Activated CD4-positive, alpha-beta T cell treated with anti-CD3 and anti-CD28 coated beads for 36 hours (primary cell): ENCODE measurements at places on chromosomes 7 and 10. TPM values are rescaled to one million over a fixed set of nuclear protein-coding genes. Genes with fewer than 3 reads are reported as not detected.

DNA sequence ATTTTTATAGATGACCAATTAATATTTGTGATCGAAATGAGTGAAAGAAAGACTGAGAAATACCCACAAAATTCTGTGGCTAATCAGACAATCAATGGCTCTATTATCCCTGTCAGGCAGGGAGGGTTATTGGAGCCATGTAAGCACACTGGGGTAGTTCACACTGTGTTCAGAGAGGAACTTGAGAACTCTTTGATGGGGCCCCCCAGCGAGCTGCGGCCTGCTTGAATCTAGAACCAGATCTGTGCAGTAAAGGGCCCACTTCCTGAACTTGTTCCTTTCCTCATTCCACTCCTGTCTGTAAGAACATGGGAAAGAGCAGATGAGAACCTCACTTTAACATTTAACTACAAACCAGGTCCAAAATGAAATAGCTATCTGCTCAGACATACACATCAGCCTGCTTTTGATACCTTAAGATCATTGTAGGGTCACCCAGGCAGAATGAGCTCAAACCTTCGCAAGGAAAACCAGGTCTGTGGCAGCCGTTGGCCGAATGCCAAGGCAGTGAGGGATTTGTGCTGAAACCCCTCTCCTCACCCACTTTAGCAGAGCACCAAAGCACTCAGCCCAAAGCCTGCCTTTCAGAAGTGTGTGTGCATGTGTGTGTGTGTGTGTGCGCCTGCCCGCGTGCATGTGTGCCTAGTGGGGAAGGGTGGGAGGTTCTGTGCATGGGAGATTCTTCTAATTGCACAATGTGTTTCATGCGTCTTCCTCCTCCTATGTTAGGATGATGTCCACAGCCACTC lies 365.6 kb upstream of the MGMT start:
- peaks cover 24% of the 10 kb centered on the region for H3K4me1 ChIP-seq
- H3K27me3 ChIP-seq = no peaks in the 10 kb centered on the region
- H3K36me3 ChIP-seq = no peaks in the 10 kb centered on the region
- no peak overlapping the region for H3K27ac ChIP-seq
- no peak overlapping the region for H3K4me3 ChIP-seq
- DNase-seq = peak; percentile 7

- no peak overlapping the region for H3K4me3 ChIP-seq
- H3K4me1 ChIP-seq = peaks cover 21% of the 10 kb centered on the region
- H3K27me3 ChIP-seq = no peaks in the 10 kb centered on the region
- no peak for DNase-seq
- no peak overlapping the region for H3K27ac ChIP-seq
Observed at GRCh38 chr10:60677531-60678129, 100.6 kb upstream of the CDK1 start.

GRCh38 chr7:145732521-145732920 lies 384.1 kb upstream of the CNTNAP2 start:
- DNase-seq = no peak
- no peaks in the 10 kb centered on the region for H3K27me3 ChIP-seq
- no peaks in the 10 kb centered on the region for H3K4me1 ChIP-seq
- H3K4me3 ChIP-seq = no peak overlapping the region
- no peak overlapping the region for H3K27ac ChIP-seq

GRCh38 chr7:102285540-102286236 lies 980 bp upstream of the SH2B2 start:
- no peak overlapping the region for H3K27ac ChIP-seq
- H3K36me3 ChIP-seq = no peaks in the 10 kb centered on the region
- no peak for DNase-seq

DNA sequence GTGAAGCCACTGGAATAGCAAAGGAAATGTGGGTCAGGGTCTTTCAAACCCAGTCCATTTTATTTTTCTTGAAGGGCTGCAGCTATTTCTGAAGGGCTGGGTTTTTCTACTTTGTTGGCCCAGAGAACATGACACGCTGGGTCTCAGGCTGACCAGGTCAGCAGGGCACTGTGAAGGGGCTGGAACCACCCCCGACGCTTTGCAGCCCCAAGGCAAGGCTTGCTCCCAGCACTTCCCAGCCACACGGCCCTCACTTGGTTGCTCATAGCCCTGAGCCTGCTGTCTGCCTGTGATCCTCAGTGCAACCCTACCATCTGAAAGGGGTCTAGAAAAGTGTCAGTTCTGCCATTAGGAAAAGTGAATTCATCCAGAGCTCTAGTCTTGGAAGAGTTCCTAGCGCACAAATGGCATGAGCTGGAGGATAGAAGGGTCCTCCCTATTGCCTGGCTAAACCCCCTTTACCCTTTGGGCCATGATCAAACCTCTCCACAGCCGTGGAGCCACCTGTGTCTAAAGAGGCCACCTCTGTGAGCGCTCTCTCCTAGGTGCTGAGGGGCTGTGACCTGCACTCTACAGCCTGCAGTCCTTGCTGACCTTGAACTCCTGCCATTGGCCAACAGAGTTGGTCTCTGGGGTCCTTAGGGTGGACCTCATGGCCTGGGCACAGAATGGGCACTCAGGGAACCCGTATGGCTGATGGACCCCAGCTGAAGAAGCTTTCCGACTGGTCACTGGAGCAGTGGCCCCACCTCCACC lies 132.0 kb downstream of the RGS10 start:
- no peaks in the 10 kb centered on the region for H3K4me1 ChIP-seq
- DNase-seq = no peak
- no peak overlapping the region for H3K4me3 ChIP-seq
- H3K27ac ChIP-seq = no peak overlapping the region
- H3K27me3 ChIP-seq = no peaks in the 10 kb centered on the region
- peaks cover 2% of the 10 kb centered on the region for H3K36me3 ChIP-seq

GRCh38 chr10:105473170-105473569 lies 832.1 kb downstream of the SORCS3 start:
- no peaks in the 10 kb centered on the region for H3K27me3 ChIP-seq
- H3K4me1 ChIP-seq = no peaks in the 10 kb centered on the region
- DNase-seq = no peak
- no peak overlapping the region for H3K4me3 ChIP-seq
- H3K27ac ChIP-seq = no peak overlapping the region
- H3K36me3 ChIP-seq = no peaks in the 10 kb centered on the region

DNA sequence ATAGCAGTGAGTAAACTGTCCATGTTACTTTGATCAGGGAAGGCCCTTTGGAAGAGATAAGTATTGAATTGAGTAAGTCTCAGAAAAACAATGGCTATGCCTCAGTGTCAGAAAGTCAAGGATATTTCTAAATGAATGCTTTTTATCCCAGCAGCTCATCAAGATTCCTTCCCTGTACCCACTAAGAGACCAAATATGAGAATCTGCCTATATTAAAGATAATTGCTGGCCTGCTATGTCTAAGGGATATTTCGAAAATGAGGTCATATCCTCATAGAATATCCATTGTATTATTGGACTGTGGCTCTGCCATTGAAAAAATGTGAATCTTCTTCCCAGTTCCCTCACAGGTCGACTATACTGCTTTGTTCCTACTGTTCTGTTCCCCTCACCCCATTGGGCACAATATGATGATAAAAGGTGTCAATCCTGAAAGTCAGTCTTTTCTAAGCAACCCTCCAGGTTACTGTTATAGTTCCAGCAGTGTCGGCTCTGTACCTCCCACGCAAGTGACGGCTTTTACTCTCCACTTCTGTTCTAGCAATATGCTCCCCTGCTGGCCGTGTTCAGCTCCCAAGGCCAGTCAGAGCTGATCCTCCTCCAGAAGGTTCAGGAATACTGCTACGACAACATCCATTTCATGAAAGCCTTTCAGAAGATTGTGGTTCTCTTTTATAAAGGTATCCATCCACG lies 51.7 kb downstream of the BZW2 start:
- H3K27me3 ChIP-seq = no peaks in the 10 kb centered on the region
- DNase-seq = no peak
- peaks cover 3% of the 10 kb centered on the region for H3K4me1 ChIP-seq
- H3K27ac ChIP-seq = no peak overlapping the region

DNA sequence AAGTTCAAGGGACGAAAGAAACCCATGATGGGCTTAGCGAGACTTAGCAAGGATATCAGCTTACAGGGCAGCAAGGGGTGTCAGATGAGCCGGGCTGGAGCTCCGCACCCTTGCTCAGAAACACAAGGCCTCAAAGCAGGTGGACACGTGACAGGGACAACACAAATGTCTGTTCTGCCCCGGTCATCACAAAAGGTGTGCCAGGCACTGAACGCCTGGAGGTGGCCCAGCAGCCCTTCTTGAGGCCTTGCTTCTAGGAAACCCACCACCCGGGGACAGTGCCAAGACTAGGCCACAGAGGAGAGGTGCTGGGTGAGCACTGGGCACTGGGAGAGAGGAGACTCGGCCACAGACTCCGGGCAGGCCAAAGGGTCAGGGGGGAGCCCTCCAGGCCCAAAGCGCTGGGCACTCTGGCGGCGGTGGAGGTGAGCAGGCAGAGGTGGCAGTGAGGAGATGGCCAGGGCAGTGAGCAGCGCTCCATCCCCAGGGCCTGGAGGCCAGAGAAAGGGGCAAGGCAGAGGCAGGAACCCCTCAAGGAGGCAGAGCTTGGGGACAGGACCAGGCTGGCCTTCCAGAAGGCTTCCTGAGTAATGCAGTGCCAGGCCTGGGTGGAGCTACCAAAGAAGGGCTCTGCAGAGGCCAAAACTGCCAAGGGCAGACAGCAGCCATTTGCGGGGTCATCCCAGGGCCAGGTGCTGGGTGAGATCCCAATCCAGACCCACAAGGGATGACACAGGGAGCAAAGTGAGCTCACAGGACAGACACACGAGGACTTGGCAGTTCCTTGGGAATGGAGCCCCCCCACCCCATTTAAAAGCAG lies 22.7 kb downstream of the EBF3 start:
- no peaks in the 10 kb centered on the region for H3K4me1 ChIP-seq
- no peaks in the 10 kb centered on the region for H3K36me3 ChIP-seq
- DNase-seq = no peak
- peaks cover 3% of the 10 kb centered on the region for H3K27me3 ChIP-seq

GRCh38 chr10:35639728-35640401 lies 2.2 kb downstream of the FZD8 start:
- no peaks in the 10 kb centered on the region for H3K36me3 ChIP-seq
- peaks cover 49% of the 10 kb centered on the region for H3K27me3 ChIP-seq
- peak; percentile 33 for DNase-seq
- H3K4me1 ChIP-seq = peaks cover 20% of the 10 kb centered on the region

GRCh38 chr7:106082087-106082854 lies 29.8 kb downstream of the SYPL1 start:
- H3K4me3 ChIP-seq = no peak overlapping the region
- peaks cover 17% of the 10 kb centered on the region for H3K4me1 ChIP-seq
- no peak for DNase-seq
- no peak overlapping the region for H3K27ac ChIP-seq

GRCh38 chr7:124420367-124420766 lies 345.2 kb downstream of the GPR37 start:
- no peaks in the 10 kb centered on the region for H3K36me3 ChIP-seq
- DNase-seq = no peak
- no peak overlapping the region for H3K4me3 ChIP-seq
- H3K4me1 ChIP-seq = no peaks in the 10 kb centered on the region
- no peak overlapping the region for H3K27ac ChIP-seq
- H3K27me3 ChIP-seq = no peaks in the 10 kb centered on the region

DNA sequence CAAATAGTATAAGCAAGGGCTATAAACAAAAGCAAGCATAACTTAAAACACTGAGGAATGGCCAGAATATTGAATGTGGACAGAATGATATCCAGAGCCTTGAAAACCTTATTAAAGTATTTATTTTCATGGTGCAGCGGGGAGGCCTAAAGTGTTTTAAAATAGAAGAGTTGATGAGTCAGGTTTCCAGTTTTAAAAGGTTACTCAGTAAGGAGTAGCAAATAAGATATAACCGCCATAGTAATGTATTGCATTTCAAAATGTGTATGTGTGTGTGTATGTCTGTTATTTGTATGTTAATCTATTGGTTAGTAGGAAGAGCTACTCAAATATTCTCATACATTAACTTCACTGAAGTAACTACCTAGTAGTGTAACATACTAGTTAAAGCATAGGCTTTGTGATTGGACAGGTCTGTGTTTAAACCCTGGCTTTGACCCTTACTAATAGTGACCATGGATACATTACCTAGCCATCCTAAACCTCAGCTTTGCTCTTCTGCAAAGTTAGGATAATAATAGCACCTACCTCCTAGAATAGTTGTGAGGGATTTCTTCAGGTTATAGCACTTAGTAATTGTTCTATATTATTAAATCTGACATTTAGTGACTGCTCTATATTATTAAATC lies 16.9 kb downstream of the CUTC start:
- peaks cover 52% of the 10 kb centered on the region for H3K36me3 ChIP-seq
- H3K4me3 ChIP-seq = no peak overlapping the region
- peaks cover 2% of the 10 kb centered on the region for H3K4me1 ChIP-seq
- H3K27ac ChIP-seq = no peak overlapping the region
- DNase-seq = no peak

- no peak overlapping the region for H3K4me3 ChIP-seq
- peaks cover 5% of the 10 kb centered on the region for H3K36me3 ChIP-seq
- no peak overlapping the region for H3K27ac ChIP-seq
- peaks cover 27% of the 10 kb centered on the region for H3K4me1 ChIP-seq
- H3K27me3 ChIP-seq = no peaks in the 10 kb centered on the region
Observed at GRCh38 chr10:320771-321170, 185.5 kb downstream of the ZMYND11 start.

DNA sequence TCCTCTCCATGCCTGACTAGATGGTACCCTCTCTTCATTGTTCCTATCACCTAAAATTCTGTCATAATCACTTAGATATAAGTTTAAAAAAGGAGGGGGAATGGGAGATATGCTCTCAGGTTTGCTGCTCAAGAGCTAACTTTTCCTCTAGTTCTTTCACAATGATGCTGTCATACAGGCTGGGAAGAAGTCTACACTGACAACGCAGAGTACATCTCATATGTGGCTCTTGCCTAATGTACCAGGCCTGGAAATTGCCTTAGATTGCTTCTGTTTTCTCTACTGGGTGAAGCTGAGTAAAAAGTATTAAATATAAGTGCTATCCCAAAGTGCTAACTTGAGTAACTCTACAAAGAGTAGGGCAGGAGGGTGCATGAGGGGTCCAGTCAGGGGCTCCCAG lies 43.8 kb upstream of the BET1 start:
- peaks cover 16% of the 10 kb centered on the region for H3K27me3 ChIP-seq
- no peak overlapping the region for H3K27ac ChIP-seq
- no peak overlapping the region for H3K4me3 ChIP-seq
- H3K4me1 ChIP-seq = peaks cover 3% of the 10 kb centered on the region
- DNase-seq = no peak

GRCh38 chr7:110681941-110682340 lies 409.0 kb upstream of the LRRN3 start:
- H3K4me1 ChIP-seq = peaks cover 3% of the 10 kb centered on the region
- H3K27me3 ChIP-seq = no peaks in the 10 kb centered on the region
- no peaks in the 10 kb centered on the region for H3K36me3 ChIP-seq
- no peak overlapping the region for H3K4me3 ChIP-seq
- DNase-seq = no peak

- peak; percentile 68 for DNase-seq
- H3K4me1 ChIP-seq = peaks cover 10% of the 10 kb centered on the region
- no peak overlapping the region for H3K4me3 ChIP-seq
- H3K27ac ChIP-seq = peak overlapping the region; percentile 12
Observed at GRCh38 chr7:24851786-24852185, 94.5 kb upstream of the GSDME start.

The ANK3 gene
- total RNA-seq = 24.0 TPM

The OR2A1 gene
- total RNA-seq = not detected
